IPS DF 6.9 (cell line): ENCODE measurements at places on chromosomes 16 and 17.
A peak's percentile ranks its signal among the peaks of the same experiment; 100 is the strongest.

- no peak for DNase-seq
Measured at GRCh38 chr17:47275245-47275984, 21.8 kb downstream of the ITGB3 start.

GRCh38 chr16:19116711-19117449 lies 3.1 kb downstream of the ITPRIPL2 start:
- DNase-seq, result no peak

GRCh38 chr17:74759243-74759801 lies 10.9 kb downstream of the NHERF1 start:
- no peak for DNase-seq

DNA sequence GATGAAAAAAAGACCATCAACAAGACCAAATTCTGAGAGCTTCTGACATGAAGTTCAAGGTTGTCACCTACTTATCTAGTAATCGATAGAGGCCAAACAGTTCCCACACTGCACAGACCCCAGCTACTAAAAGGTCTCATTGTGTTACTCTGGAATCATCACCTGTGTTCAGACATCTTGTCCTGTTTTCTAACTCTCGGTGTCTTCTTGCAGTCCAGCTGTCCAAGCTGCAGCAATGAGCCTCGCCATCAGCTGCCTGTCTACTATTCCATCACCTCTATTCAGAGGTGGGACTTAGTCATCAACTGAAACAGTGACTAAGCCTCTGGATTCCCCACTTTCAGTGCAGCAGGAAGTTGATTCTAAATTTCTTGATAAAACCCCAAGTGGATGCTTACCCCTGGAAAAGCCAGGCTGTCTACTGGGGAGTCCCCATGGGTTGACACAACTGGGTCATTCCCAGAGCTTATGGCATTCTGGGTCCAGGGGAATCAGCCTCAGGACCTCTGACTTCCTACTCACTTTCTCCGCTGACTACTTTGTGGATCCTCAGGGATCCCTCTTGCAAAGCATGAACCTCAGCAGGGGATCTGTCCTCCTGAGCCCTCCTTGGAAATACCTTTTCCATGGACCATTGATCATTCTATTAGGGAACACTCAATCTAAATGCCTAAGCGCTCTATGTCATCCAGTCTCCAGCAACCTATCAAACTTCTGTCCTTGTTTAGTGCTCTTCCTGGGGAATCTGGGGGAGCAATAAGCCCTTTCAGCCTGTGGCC lies 46.5 kb downstream of the HNF1B start:
- no peak for DNase-seq

- DNase-seq, result no peak
Measured at GRCh38 chr17:71558901-71559300, 561.9 kb upstream of the SOX9 start.

DNA sequence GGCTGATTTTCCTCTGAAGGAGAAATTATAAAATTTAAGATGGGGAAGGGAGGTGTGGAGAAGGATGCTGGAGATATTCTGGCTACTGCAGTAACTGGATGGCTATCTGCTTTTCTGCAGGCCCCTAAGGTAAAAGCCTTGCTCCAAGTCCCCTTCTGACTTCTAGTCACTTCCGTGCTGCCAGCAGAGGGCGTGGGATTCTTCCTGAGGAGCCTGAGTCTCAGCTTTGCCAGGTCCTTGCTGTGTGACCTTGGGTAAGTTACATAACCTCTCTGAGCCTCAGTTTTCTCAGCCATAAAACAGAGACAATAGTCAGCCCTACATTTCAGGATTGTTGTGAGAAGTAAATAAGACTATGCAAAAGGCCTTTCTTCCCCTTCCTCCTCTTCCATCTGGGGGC lies 24.3 kb upstream of the TMEM220 start:
- no peak for DNase-seq

DNA sequence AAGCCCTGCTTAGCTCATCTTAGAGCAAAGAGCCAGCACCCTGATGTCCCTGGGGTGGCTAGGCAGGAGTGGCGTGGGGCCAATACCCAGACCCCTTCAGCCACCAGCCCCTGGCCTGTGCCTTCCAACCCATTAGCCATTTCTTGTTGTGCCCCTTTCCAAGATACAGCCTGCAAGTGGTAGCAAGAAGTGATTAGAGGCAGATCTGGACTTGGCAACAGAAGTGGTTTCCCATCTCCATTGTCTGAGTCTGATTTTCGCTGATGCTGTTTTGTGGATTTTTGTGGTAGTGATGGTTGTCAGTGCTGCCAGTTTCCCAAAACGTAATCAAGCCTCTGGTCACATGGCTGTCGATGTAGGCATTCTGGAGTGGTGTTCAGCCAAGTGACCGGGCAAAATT lies 25.7 kb downstream of the PLCD3 start:
- DNase-seq, result no peak

DNA sequence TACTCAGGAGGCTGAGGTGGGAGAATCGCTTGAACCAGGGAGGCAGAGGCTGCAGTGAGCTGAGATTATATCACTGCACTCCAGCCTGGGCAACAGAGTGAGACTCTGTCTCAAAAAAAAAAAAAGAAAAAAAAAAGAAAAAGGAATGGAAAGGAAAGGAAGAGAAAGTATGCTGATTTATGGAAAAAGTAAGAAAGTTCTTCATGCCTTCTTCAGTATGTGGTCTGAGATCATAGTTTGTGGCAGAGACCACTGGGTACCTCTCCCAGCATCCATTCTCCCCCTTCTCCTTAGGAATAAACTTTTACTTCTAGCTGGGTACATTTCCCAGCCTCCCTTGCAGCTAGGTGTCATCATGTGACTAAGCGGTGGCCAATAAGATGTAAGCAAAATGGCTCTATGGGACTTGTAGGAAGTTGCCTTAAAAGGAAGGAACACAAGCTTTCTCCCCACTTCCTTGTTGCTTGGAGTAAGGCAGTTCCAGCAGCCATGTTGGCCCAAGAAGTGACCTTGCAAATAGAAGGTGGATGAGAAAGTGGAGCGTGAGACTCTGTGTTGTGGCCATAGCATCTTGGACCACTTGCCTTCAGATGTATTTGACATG lies 26.1 kb upstream of the XPO6 start:
- DNase-seq, result no peak

DNA sequence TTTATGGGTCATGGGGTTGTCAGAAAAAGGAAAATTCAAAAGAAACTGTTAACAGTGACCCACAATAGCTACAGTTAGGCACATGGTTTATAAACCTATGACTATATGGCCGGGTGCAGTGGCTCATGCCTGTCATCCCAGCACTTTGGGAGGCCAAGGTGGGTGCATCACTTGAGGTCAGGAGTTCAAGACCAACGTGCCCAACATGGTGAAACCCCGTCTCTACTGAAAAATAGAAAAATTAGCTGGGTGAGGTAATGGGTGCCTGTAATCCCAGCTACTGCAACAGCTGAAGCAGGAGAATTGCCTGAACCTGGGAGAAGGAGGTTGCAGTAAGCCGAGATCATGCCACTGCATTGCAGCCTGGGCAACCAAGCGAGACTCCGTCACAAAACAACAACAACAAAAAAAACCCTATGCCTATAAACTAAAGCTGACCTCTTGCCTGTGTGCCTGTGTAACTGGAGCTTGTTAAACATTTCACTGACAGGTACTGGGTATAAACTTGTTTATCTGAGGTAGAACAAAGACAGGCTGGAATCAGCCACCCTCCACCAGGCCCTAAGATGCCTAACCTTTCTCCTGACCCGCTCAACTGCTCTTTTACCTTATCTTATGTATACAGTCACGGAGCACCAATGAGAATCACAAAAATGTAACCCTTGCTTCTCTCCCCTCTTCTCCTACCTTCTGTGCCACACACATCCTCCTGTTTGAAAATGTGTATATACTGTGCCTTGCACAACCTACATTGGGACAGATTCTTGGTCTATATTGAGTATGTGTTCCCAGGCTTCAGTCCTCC lies 62.9 kb upstream of the ATF7IP2 start:
- DNase-seq, result no peak

- DNase-seq, result no peak
Measured at GRCh38 chr17:42286411-42287221, 1.7 kb upstream of the STAT5A start.

- no peak for DNase-seq
Measured at GRCh38 chr17:4766201-4766600, 5.5 kb upstream of the TM4SF5 start.

GRCh38 chr16:49876716-49877129 lies 20.8 kb upstream of the ZNF423 start:
- no peak for DNase-seq

- DNase-seq, result no peak
Measured at GRCh38 chr17:29847118-29847517, 82.9 kb downstream of the SSH2 start.

DNA sequence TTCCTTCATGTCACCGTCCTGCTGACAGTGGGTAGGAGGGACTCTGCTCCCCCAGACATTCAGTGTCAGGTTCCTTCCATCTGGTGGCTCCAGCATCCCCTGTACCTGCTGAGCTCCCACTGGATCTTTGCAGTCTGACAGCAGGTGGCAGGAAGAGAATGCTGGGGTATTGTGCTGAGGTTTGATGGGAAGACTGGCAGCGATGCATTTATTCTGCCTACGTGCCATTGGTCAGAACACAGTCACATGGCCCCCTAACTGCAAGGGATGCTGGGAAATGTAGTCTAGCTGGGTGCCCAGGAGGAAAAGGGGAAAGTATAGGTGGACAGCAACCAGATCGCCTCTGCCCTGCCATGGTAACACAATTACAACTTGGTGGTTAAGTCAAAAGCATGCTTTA lies 44.4 kb downstream of the IRX3 start:
- peak; percentile 84 for DNase-seq

DNA sequence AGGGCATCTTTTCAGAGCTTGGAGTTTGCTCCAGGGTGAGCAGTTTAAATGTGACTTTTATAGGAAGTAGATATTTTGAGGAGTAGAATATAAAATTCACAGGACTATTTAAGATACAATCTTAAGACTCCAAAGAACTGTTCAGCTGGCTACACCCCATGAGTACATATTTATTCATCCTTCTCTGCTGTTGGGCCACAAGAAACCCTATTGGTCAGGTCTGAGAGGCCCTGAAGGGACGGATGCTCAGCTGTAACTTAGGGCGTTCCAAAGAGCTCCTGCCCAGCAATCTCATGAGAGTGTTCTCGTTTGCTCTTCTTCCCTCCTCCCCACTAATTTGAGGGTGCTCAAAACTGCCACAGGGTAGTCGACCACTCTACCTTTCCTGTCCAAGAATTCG lies 7.3 kb downstream of the ST6GALNAC2 start:
- DNase-seq, result no peak

- no peak for DNase-seq
Measured at GRCh38 chr16:84774810-84775209, 45.0 kb upstream of the CRISPLD2 start.

DNA sequence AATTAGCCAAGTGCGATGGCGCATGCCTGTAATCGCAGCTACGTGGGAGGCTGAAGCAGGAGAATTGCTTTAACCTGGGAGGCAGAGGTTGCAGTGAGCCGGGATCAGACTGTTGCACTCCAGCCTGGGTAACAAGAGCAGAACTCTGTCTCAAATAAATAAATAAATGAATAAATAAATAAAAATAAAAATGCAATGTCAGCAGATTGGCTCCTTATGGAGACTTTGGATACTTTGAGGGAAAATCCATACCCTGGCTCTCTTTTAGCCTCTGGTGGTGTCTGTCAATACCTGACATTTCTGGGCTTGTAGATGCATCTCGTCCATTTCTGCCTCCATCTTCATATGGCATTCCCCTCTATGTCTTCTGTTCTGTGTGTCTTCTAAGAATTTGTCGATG lies 66.7 kb downstream of the RBFOX1 start:
- no peak for DNase-seq

- peak; percentile 58 for DNase-seq
Measured at GRCh38 chr16:87608400-87608985, 6.2 kb downstream of the JPH3 start.

- DNase-seq, result no peak
Measured at GRCh38 chr16:1678500-1679098, 520 bp downstream of the JPT2 start.

DNA sequence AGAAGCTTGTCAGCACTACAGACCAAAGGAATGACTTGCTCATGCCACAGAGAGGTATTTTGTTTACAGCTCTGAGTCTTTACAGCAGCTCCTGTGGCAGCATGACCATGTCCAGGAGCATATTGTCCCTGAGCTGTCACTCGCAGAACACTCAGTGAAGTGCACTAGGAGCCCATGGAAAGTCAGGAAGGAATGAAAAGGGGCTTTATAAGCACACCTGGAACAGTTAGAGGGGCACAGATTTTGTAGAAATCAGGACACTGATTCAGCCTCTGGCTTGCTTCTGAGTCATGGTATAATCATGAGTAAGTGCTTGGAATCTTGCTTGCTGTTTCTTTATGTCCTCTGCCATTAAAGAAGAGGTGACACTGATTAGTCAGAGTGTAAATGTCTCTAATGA lies 41.0 kb downstream of the TADA2A start:
- no peak for DNase-seq

DNA sequence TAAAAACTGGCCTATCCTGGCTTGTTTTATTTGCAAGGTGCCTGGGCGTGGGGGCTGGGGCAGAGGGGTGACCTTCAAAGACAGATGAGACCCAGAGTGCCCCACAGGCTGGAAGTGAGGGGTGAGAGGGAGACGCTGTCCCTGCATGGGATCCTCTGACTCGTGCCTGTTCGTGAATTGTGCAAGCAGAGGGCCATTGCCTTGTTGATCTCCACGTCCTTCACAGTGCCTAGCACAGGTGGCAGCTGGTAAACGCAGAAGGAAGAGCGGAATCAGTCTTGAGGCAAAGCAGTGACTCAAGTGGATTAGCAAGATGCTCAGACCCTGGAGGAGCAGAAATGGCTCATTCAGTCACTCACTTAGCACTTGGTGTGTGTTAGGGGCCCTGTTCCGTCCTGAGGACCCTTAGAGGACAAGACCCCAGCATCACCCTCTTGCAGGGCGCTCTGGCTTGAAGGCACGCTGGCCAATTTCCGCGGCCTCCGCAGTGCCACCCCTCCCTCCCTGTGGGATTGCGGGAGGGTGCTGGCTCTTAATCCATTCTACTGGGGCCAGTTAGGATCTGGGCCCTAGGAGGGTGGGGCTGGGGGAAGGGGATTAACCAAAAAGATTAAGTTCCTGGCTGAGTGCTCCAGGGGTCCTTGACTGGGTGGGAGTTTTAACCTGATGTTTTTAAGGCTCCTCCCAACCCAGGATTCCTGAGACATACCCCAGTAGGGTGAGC lies 151.2 kb downstream of the CCDC182 start:
- no peak for DNase-seq

DNA sequence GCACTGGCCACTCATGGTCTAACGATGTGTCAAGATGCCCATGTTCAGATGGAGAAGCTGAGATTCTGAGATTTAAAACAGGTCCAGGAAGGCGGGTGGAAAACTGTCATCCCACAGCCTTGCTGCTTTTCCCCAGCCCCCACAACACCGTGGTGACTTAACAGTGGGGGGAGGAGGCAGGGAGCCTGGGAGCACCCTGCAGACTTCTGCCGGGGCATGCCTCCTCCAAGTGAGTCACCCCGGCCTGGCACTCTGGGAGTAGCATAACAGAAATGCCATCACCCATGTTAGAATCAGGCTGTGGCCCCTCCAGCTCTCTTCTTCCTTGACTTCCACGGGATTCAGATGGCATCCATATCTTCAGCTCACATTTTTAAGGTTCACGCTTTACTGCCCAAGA lies 164.8 kb downstream of the CBLN1 start:
- no peak for DNase-seq

GRCh38 chr16:68404736-68405345 lies 43.5 kb downstream of the SMPD3 start:
- no peak for DNase-seq
